Adrenal gland (tissue), 19 donors: ENCODE measurements at places on chromosomes 2 and 18. TPM values are rescaled to one million over a fixed set of nuclear protein-coding genes. Genes with fewer than 3 reads are reported as not detected.

GRCh38 chr2:30686000-30686399 lies 121.2 kb downstream of the CAPN13 start:
- no peak for DNase-seq

- DNase-seq, result no peak
Measured at GRCh38 chr2:164015328-164016123, 279.7 kb upstream of the FIGN start.

GRCh38 chr2:171320208-171320621 lies 113.6 kb downstream of the METTL8 start:
- DNase-seq, result no peak

DNA sequence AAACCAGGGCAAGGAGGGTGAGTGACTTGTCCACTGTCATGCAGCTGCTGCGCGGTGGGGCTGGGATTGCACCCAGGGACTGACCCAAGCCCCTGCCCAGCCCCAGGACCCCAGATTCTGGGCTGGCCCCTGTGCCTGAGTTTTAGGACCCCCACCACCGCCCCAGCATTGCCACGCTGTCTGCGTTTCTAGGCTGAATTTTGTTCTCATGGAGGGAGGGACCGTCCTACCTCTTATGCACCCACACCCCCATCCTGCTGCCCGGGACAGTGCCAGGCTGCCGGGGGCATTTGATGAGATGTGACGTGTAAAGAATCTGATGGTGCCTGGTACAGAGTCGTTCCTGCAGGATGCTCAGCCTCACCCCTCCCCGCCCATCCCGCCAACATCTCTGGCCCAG lies 111.0 kb upstream of the ODC1 start:
- DNase-seq, result no peak

- DNase-seq, result no peak
Measured at GRCh38 chr2:202098291-202098690, 25.2 kb downstream of the KIAA2012 start.

DNA sequence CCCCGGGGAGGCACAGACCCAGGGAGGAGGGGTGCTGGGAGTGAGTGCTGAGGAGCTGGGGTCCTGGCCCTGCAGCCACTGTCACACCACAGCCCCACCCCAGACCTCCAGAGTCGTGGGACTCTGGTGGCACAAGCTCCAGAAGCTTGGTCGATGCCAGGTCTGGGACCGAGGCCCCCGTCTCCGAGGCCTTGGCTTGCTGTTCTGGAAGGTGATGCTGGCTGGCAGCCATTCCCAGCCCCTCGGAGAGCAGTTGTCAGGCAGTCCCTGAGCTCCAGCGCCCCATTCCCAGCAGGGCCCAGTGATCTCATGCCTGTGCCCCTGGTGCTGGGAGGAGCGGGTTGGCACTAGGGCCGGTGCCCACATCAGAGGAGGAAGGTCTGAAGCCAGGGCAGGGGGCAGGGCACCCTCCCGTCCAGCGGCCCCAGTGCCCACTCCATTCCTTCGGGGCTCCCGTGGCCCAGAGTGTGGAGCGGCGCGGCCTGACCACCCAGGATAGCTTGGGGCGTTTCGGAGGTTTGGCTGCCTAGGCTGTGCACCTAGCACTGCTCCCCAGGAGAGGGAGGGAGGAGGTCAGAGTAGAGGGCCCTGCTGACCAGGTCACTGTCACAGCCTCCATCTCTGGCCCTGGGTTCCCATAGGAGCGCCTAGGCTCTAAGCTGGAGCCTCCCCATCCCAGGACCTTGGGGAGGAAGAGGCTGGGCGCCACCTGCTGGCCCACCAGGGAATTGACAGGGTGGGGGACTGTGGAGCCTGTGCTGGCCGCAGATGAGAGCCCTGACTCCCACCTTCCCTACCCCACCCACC lies 16.8 kb upstream of the ALPI start:
- peak; percentile 25 for DNase-seq

- DNase-seq, result no peak
Measured at GRCh38 chr2:224171226-224171625, 132.1 kb upstream of the SERPINE2 start.

- DNase-seq, result no peak
Measured at GRCh38 chr18:33875029-33875565, 297.1 kb downstream of the ASXL3 start.

DNA sequence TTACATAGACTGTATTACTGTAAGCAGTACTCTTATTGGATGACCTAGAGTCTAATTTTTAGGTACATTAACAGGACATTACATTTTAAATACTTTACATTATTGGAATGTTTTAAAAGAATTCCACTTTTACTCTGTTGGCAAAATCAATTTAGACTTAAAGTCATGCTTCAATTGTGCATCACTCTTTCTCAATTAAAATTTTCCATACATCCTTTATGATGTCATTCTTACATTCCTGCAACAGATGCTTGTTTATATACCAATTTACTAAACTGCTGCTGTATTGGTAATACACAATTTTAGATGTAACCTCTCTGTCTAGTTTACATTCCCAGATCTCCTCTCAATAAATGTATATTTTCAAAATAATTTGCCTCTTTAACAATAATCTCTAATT lies 440.1 kb downstream of the ZEB2 start:
- DNase-seq, result no peak

- no peak for DNase-seq
Measured at GRCh38 chr2:69827796-69828540, 1.5 kb upstream of the GMCL1 start.

- DNase-seq, result no peak
Measured at GRCh38 chr2:105848367-105848766, 103.7 kb downstream of the NCK2 start.

- DNase-seq, result no peak
Measured at GRCh38 chr2:85523062-85523902, 15.7 kb upstream of the MAT2A start.

GRCh38 chr2:39223909-39224308 lies 19.9 kb downstream of the CDKL4 start:
- DNase-seq, result no peak

- DNase-seq, result peak; percentile 82
Measured at GRCh38 chr2:237235383-237236095, 149.8 kb downstream of the COPS8 start.

GRCh38 chr2:69565431-69565839 lies 78.1 kb downstream of the AAK1 start:
- peak; percentile 72 for DNase-seq

- DNase-seq, result no peak
Measured at GRCh38 chr18:44855681-44856080, 175.0 kb downstream of the SETBP1 start.

GRCh38 chr2:105521176-105521575 lies 122.3 kb upstream of the FHL2 start:
- no peak for DNase-seq

DNA sequence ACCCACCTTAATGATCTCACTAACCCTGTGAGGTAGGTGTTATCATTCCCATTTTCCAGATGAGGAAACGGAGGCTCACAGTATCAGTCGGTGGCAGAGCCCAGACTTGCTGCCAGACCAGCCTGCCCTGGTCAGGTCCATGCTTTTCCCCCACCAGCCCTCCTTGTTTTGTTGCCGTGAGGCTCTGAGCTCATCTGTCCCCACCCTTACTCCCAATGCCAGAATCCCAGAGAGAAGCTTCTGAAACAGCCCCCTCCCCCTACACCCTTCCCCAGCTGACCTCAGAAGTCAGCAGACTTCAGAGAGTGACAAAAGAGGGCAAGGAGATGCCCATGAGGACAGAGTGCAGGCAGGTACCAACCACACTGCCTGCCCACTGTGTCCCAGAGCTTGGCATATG lies 20.8 kb upstream of the TNS1 start:
- no peak for DNase-seq

DNA sequence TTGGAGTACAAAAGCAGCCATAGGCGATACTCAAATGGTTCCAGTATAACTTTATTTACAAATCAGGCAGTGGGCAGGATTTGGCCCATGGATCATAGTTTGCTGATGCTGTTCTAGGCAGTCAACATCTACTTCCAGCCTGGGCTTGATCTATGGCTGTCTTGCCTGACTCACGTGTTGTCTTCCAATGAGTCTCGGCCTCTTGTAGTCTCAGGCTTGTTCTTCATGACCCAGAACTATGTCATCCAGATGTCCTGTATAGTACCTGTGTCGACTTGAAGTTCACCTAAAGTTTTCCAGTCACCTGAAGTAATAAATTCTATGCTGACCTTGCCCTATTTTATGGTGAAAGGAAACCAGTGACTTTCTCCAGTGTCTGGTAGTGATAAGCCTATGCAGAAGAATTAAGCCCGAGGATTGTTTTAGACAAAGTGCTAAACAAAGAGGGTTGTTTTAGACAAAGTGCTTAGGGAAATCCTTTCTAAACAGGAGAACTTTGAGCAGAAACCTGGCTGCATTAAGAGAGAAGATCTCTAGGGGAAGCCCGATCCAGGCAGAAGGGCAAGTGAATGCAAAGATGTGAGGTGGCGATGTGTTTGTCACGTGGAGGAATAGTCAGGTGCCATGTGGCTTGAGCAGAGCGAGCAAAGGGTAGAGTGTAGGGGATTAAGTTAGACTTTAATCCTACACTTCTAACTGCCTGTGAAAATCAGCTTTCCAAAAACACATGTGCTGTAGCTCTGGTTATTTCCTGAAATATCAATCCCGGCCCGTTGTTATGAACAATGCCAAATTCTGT lies 8.5 kb upstream of the THNSL2 start:
- no peak for DNase-seq

- DNase-seq, result no peak
Measured at GRCh38 chr18:60892441-60892840, 440.8 kb upstream of the CDH20 start.

GRCh38 chr2:64260817-64261216 lies 116.6 kb upstream of the PELI1 start:
- DNase-seq, result peak; percentile 65

DNA sequence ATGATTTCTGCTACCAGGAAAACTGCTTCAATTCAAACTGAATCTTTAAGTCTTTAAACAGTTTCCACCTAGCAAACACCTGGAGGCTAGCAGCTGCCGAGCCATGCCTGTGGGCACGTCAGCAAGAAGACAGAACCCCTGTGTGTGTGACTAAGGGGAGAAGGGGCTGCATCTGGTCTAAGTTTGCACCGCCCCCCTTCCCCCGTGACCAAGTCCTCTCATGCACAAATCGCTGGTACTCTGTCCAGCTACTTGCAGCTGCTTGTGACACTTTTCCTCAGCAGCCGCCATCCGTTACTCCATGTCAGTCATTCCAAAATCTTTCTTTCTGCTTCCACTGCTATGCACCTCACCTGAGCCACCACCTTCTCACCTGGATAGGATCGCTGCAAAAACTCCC lies 355.0 kb downstream of the SS18 start:
- no peak for DNase-seq

- DNase-seq, result no peak
Measured at GRCh38 chr2:55919574-55919973, 4.0 kb downstream of the EFEMP1 start.

DNA sequence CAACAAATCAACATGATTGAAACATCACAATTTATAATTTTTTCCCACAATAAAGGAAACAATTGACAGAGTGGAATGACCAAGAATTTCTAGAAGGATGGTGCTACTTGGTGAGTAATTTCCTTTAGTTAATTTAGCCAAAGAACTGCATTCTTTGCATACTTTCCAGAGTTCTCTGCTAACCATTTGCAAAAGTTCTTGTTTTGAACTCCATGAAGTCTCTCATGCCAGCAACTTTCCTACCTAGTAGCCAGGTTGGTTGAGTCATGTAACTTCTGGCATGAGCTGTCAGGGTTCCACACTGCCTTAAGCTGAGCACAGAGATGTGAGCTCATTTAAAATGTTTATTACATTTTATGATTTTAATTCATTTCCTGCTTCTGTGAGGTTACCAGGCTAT lies 539.6 kb downstream of the PID1 start:
- DNase-seq, result no peak

CLEC4F gene
- not detected for total RNA-seq

ACTG2 gene
- 2.8 TPM for total RNA-seq

UCN gene
- total RNA-seq, result 4.0 TPM

SOWAHC gene
- total RNA-seq, result 10.9 TPM

ADI1 gene
- 79.6 TPM for total RNA-seq

MARCO gene
- 0.44 TPM for total RNA-seq

IL1A gene
- total RNA-seq, result not detected

GRP gene
- total RNA-seq, result not detected

RFX8 gene
- not detected for total RNA-seq

DSG1 gene
- total RNA-seq, result not detected
